CD4-positive, alpha-beta T cell (primary cell): ENCODE measurements at places on chromosomes 13 and 19.

GRCh38 chr19:55478364-55478763, 1.9 kb downstream of the ZNF628 start:
- no peak for DNase-seq

DNA sequence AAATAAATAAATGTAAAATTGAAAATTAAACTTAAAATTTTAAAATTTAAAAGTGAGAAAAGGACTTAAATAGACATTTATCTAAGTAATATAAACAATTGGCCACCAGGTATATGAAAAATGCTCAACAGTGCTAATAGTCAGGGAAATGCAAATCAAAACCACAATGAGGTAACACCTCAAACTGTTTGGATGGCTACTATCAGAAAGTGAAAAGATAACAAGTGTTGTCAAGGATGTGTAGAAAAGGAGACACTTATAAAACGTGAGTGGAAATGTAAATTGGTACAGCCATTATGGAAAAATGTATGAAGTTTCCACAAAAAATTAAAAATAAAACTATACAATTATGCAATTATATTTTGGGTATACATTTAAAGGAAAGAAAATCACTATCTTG, 752.2 kb downstream of the EFNB2 start:
- DNase-seq = no peak

DNA sequence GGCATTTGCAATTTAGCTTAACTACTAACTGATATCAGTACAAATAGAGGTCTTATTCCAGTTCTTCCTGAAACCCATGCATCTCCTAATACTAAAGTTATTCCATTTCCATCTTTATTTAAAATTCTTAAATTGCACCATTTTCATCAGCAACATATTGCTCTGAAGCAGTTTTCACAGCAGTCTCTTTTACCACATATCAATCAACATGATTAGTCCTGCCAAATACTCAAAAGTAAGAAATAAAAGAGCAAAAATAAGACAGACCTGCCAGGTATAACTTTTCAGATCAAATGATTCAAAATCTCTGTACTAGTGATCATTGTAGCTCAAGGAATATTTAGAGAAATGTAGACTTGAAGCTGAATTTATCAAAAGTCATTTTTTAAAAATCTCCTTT, 141.7 kb downstream of the SLITRK1 start:
- no peak for DNase-seq

- DNase-seq = peak; percentile 90
These were observed 2.6 kb upstream of the PRKCG start for GRCh38 chr19:53879140-53880081.

- no peak for DNase-seq
These were observed 1.3 kb downstream of the CDX2 start for GRCh38 chr13:27967736-27968315.

- DNase-seq = peak; percentile 46
These were observed 25.6 kb downstream of the NOSIP start for GRCh38 chr19:49554701-49555181.

GRCh38 chr13:113740661-113741060, 18.4 kb upstream of the TMEM255B start:
- DNase-seq = no peak

DNA sequence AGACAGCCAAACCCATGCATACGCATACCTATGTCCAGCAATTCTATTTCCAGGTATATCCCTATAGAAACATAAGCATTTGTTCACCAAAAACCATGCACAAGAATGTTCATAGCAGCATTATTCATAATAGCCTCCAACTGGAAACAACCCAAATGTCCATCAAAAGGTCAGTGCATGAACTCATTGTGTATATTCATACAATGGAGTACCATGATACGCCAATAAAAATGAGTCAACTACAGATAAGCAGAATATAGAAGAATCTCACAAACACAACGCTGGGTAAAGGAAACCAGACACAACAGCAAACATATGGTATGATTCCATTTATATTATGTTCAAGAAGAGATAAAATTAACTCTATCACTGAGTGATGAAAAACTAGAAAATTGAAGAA, 23.8 kb downstream of the DEDD2 start:
- no peak for DNase-seq

GRCh38 chr13:97289514-97290298, 67.6 kb downstream of the MBNL2 start:
- DNase-seq = no peak

DNA sequence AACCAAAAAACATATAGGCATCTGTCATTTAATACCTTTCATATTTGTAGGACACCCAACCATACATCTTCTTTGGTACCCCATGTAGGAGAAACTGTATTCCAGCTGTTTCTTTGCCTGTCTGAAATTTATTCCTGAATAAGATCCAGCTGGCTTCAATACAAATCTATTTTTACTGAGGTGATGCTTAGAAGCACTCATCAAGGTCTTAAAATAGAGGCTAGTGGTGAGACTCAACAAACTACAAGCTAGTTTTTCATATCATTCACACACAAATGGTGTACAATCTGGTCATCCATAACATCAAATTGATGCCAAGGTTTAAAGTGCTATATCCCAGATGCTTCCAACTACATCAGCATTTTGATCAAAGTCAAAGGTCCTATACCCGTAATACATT, 1071.3 kb upstream of the MIR17HG start:
- no peak for DNase-seq

DNA sequence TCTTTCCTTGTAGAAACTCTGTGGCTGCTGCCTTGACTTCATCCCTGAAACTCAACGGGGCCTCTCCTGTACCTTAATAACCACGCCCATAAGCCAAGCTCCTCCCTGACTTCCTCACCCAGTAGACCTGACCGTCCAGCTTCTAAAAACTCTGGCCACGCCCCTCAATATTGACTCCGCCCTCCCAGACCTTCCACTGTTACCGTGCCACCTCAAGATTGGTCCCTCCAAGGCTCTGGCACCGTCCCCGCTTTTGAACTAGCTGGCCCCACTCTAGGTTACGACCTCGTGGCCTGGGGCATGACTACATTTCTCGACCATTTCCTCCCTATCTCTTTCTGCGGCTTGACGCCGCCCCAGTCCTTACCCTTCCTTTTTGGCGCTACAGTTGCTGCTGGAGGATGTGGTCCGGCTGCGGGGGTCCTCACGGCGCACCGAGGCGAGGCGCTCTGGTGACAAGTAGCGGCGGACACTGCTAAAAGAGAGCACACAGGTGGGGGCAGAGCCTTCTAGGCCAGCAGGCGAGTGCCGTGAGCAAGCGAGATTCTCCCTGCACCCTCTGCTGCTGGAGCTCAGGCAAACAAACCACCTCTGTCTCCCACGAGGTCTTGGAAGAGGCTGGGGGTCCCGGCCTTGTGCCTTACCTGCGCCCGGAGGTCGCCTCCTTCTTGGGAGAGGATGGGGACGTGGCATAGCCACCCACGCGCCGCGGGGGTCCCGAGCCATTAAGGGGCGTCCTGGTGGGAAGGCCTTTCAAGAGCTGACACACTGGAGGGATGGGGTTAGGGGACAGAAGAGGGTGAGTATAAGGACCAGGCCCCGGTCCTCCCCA, 2.3 kb upstream of the EML2 start:
- peak; percentile 39 for DNase-seq

- no peak for DNase-seq
These were observed 447.9 kb downstream of the DCT start for GRCh38 chr13:94031609-94032008.

- no peak for DNase-seq
These were observed 9.4 kb downstream of the BCL3 start for GRCh38 chr19:44757735-44758505.
